ENCODE measurements at places on chromosomes 13 and 19. TPM values are rescaled to one million over a fixed set of nuclear protein-coding genes. Genes with fewer than 3 reads are reported as not detected.

DNA sequence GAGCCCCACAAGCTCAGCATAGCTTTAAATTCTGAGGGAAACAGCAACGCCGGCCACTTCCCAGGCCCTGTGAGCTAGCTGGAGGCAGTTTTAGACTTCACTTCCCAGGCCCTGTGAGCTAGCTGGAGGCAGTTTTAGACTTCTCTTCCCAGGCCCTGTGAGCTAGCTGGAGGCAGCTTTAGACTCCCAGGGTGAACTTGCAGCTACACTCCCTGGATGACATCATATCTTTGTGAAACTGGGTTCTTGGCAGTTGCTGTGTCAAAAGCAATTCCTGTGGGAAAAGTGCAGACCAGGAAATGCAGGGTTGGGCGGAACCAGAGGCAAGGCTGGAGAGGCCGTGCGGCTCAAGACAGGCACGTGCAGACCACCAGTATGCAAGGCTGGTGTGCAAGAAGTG is 12.7 kb downstream of the SOX1 start:
- no peak for DNase-seq

Gene TEX26
- total RNA-seq = not detected

GRCh38 chr13:33072282-33072681 is 56.1 kb downstream of the KL start:
- no peak for DNase-seq

DNA sequence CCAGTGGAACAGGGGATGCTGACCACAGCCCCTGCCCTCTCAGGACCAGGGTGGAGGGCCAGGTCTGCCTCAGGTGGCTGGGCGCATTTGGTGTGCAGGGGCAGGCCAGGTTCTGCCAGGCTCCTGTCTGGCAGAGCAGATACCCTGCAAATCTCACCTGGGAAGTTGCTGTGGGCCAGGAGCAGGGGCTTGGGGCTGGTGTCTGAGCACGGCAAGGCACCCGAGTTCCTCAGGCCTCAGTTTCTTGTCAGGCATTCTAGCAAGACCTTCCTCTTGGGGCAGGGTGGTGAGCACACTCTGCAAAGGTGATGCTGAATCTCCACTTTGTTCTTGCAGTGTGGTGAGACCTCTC is 1.1 kb downstream of the CRTC1 start:
- no peak for DNase-seq

DNA sequence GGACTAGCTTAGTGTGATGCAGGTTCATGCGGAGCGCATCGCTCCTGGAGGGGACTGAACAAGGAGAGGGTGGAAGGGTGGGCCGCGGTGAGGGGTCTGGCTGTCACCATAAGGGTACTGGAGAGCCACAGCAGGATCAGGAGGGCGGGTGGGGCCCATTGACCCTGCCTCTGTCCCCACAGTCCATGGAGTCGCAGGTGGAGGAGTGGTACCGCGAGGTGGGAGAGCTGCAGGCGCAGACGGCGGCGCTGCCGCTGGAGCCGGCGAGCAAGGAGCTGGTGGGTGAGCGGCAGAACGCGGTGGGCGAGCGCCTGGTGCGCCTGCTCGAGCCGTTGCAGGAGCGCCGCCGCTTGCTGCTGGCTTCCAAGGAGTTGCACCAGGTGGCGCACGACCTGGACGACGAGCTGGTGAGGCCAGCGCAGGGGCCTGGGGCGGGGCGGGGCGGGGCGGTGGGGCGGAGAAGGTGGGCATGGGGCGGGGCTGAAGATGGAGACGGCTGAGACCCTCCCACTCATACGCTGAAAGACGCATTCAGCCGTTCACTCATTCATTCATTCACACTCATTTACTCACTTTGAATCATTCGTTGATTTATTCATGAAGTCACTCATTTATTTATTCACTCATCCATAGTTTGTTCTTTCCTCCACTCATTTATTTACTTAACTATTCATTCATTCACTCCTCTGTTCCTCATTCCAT is 27.5 kb upstream of the SHKBP1 start:
- DNase-seq = no peak

GRCh38 chr13:62767473-62767872 is 1351.8 kb upstream of the PCDH20 start:
- DNase-seq = no peak

GRCh38 chr19:52297601-52298364 is 814 bp downstream of the ZNF480 start:
- no peak for DNase-seq

DNA sequence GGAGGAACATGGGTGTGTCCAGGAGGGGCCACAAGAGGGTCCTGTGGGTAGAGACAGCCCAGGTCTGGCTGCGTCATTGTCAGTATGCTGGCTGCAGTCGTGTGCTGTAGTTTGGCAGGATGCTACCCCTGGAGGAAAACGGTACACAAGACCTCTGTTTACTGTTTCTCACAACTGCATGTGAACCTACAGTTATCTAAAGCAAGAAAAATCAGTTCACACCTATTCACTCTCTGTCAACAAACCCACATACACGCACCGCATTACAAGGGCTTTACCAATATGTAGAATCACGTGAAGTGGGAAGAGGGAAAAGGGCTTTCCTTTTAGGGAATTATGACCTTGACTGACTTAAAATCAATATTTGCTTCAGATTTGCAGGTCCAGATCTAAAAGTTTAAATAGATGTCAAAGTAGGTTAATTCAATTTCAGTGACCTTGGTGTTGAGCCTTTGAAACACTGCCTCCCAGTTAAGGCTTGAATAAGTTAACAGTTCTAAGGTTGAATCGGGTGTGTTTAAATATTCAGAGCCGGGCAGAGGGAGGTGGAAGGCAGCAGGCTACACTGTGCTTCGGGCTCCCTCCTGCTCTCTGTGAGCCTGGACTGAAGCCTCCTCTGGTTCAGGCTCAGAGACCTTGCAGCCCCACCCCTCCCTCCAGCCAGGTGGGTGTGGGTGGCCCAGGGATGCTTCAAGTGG is 17.2 kb upstream of the MCF2L start:
- no peak for DNase-seq

DNA sequence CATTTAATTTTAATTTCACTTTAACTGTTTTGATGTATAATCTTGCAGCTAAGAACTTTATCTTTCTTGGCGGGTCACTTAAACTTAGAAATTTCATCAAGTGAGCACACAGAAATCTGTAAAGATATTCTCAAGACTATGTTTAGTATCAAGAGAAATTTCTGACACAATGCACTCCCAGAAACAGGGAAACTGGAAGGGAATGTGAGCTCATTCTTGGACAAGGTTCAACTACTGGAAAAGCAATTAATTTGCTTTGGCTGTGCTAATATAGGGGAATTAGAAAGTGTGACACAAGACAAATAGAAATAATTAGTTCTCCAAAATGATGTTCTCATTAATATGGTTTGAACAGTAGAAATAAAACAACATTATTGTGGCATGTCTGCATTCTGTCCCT is 402.3 kb downstream of the DACH1 start:
- no peak for DNase-seq

DNA sequence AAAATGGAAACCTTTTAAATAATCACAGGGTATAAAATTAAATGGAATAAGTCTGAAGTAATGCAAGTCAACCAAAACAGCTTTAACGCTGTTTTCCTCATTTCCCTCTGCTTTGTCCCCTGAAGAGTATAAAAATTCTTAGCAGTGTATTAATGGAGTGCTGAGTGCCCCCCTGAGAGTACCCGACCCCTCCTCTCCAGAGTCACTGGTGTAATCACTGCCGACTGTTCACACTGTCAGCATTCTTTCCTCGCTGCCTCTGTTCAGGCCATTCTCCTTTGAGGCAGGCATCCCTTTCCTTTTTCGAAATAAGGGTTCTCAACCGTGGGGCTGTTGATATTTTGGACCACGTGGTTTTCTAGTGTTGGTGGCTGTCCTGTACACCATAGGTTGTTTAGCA is 146.9 kb upstream of the SLC10A2 start:
- DNase-seq = no peak

GRCh38 chr13:35598233-35598632 is 121.7 kb upstream of the MAB21L1 start:
- no peak for DNase-seq

GRCh38 chr19:34418300-34418699 is 9.9 kb upstream of the UBA2 start:
- DNase-seq = no peak

DNA sequence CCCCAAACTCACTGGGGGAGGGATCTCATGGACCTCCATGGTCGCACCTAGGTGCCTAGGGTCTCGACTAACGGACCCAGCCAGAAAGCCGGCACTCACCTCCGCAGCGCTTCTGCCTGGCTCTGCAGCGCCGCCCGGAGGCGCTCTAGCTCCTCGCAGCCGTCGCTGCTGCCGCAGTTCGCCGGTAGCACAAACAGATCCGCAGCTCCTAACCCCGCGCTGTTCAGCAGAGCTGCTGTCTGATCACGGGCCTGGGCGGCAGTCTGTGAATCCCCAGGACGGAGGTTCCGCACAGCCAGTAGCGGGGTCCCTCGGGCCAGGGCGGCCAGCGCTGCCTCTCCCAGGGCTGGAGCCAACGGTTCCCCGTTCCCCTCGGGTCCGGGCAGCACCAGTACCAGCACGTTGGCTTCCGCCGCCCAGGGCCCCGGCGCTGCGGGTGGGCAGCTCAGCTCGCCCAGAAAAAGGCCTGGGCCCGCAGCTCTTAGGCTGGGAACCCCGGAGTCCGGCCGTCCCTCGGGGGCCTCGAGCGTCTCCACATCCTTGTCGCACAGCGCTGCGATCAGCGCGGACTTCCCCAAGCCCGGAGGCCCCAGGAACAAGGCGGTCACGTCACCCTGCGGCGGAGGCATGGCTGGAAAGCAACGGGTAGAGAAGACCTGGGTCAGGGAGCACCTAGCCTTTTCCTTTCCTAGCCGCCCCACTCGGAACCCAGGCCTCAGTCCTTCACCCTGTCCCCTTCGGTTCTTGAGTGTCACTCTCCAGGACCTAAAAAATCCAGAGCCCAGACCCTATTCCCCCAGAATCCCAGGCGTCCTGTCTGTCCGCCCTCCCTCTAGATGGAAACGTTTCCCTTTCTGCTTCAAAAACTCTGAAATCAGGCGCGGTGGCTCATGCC is 977 bp downstream of the IRGQ start:
- DNase-seq = no peak

Gene ONECUT3
- total RNA-seq = not detected

DNA sequence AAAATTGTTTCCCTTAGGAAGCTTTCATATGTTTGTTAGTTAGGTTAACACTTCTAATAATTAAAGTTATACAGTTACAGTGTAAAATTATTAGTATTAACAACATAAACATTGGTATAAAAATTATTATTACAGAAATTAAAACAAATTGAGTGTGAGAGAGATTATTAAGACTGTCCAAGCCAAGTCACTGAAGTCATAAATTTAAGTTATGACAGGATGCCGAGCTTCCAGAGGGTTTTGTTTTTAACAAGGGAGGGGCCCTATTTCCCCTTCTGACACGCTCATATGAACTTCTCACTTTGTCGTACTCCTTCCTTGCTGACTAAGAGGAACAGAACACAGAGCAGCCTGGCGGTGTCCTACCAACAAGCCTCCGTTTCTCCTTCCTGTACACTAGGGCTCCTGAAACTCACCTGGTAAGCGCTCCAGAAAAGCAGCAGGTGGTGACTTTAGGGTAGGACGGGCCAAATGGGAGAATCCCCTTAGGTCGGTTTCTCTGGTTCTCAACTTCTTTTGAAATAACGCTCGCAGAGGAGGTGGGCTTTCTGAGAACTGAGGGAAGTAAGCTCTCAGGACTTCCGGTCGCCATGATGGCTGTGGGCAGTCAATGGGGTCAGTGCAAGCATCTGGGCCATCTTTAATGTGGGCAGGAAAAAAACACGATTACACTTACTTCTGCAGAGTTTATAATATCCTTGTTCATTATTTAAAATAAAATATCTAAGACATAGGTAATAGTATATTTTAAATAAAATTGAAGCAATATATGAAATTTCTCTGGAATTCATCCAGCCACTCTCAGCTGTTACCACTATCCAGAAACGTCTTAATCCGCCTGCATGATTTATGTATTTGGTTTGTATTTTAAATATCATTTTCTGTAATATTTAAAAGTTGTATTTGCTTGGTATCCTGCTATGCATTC is at the start of gene CARD8:
Gene CARD8, minus strand, starts transcription at position 537 of the 928 bp plus-strand sequence. CDS start 14,892 bp downstream, outside the sequence.
- DNase-seq = peak; percentile 60

GRCh38 chr19:48859711-48860572 is 8.5 kb downstream of the PLEKHA4 start:
- no peak for DNase-seq

- no peak for DNase-seq
These were observed 154.2 kb downstream of the TNFRSF19 start for GRCh38 chr13:23724196-23724970.

DNA sequence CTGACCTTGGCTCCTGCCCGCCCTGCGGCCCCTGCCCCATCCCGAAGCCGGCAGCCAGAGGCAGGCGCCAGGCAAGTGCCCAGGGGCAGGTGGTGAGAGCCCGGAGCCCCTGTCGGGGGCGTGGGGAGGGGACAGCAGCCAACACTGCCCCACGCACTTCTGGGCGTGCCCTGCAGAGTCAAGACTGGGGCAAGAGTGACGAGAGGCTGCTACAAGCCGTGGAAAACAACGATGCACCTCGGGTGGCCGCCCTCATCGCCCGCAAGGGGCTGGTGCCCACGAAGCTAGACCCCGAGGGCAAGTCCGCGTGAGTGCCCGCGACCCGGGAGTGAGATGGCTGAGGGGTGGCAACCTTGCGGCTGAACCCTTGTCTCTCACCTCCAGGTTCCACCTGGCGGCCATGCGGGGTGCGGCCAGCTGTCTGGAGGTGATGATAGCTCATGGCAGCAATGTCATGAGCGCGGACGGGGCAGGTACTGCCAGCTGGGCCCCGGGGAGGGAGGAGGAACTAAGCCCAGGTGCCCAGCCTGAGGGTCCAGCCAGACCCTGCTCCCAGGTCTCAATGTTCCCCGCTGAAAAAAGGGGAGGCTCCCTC is 17.3 kb downstream of the ANKRD24 start:
- DNase-seq = no peak

GRCh38 chr13:44927968-44928367 is 61.3 kb downstream of the NUFIP1 start:
- no peak for DNase-seq

Gene FXYD1
- 34.7 TPM for total RNA-seq

Gene PSG1
- not detected for total RNA-seq

DNA sequence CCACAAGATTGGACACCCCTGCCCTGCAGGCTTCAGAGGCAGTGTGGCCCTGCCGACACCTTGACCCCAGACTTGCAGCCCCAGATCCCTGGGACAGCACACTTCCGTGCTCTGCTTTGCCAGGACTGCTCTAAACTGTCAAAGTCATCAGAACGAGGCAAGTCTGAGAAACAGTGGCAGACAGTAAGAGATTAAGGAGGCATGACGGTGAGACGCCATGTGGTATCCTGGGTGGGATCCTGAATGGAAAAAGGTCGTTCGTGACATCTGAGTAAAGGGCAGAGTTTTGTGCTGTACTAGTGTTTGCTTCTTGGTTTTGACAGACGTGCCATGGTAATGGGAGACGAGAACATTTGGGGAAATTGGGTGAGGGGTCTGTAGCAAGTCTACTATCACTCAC is 13.8 kb downstream of the ZNF579 start:
- DNase-seq = no peak

Gene CD70
- total RNA-seq = not detected

Gene SULT2B1
- total RNA-seq = 5.6 TPM

Gene TNFRSF19
- total RNA-seq = 7.9 TPM

DNA sequence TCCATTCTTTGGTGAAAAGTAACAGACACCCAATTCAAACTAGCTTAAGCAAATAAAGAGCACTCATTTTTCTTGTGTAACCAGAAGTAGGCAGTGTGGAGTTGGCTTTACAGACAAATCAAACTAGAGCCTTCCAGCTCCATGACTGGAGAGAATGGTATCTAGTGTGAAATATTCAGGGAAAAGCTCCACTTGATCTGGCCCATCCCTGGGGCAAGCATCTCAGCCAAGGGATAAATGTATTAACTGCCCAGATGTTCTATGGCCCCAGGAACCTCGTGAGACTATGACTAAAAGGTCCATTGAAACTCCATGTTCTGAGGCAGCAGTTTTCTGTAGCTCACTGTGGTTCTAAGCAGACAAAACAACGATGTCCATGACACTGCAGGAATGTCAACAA is 49.9 kb downstream of the TBC1D4 start:
- DNase-seq = no peak
